NCI-H2029 (cell line): ENCODE measurements at places on chromosomes 4 and X.

DNA sequence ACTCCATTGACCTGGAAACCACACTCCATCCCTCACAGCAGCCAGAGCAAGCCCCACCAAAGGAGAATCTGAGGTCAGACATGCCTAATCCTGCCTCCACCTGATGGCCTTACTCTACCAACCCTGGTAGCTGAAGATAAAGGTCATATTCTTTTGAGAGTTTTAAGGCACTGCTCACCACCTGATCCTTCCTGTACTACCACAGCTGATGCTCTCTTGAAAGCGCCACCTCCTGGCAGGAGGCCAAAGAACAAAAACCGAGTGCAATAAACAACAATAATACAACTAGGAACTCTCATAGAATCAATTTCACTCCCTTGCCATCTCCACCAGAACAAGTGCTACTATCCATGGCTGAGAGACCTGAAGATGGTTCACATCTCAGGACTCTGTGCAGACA, 301.6 kb downstream of the NAF1 start:
- no peak for DNase-seq

DNA sequence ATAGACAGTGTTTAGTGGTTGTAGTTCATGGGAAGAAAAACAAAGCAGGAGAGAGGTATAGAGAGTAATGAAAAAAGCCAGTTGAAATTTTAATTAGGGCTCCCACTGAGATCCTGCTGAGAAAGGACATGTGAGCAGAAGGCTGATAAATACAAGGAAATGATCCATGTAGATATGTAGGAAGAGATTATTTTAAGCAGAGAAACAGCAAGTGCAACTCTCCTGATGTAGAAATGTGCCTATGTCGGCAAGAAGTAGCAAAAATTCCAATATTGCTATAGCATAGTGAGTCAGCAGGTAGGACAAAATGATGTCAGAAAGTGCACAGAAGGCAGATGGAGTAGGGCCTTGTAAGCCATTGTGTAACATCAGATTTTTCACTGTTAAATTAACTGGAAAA, 1027.3 kb downstream of the PCDH18 start:
- DNase-seq = no peak

- DNase-seq = peak; percentile 5
Observed at GRCh38 chrX:24259544-24260240, 54.2 kb downstream of the SUPT20HL2 start.

DNA sequence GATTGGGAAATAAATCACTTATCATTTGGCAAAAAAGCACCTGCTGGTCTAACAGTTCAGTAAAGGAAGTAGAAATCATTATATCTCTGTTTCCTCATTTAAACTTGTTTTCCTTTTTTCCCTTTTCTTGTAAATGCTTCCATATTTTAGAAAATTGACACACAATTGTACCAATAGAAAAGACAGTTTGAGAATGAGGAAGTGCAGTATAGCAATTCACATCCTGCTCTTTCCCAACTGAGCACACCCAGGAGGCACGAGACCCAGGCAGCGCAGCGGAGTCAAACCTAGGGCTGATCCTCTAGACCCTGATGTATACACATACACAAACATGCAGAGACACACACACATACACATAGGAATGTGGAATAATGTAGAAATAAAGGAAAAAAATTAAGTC, 74.8 kb upstream of the PACRGL start:
- DNase-seq = no peak

DNA sequence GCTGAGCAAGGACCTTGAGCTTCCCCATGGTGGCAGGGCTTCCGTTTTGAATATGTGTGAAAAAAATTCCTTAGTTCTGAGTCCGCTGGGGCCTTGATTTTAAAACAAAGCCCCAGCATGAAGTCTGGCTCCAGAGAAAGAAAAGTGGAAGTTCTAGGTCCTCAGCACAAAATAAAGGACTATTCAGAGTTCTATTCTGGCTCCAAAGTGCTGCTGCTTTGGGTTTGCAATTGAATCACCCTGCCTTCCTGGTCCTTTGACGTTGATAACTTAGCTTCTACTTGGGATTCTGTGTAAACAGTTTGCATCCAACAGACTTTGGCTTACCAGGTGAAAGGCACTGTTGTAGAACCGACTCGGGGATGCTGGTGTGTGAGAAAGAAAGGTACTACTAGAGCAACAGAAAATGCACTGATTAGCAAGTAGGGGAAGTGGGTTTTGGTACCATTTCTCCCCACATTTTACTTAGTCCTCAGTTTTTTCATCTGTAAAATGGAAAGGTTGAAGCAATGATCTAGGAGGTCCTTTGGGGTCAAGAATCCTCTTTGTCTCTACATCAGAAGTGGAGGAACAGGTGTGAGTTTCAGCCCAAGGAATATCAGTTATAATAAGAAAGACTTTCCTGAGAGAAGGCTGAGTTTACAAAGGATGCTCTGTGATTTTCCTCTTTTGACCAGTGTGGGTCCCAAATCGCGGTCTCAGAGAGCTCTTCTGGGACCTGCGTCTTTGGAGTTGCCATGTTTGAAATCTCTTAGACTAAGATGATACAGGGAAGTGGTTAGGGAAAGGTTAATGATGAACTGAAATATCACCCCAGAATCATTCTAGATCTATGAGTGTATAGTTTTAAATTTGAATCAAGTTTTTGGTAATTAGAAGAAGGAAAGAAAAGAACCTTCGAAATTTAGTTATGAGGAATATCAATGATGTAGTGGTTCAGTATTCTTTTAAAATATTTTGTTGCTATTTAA, 28.2 kb downstream of the IGFBP7 start:
- no peak for DNase-seq

GRCh38 chrX:111283446-111283845, 13.2 kb upstream of the CAPN6 start:
- DNase-seq = no peak

- no peak for DNase-seq
Observed at GRCh38 chrX:11331788-11332187, 38.6 kb downstream of the AMELX start.

DNA sequence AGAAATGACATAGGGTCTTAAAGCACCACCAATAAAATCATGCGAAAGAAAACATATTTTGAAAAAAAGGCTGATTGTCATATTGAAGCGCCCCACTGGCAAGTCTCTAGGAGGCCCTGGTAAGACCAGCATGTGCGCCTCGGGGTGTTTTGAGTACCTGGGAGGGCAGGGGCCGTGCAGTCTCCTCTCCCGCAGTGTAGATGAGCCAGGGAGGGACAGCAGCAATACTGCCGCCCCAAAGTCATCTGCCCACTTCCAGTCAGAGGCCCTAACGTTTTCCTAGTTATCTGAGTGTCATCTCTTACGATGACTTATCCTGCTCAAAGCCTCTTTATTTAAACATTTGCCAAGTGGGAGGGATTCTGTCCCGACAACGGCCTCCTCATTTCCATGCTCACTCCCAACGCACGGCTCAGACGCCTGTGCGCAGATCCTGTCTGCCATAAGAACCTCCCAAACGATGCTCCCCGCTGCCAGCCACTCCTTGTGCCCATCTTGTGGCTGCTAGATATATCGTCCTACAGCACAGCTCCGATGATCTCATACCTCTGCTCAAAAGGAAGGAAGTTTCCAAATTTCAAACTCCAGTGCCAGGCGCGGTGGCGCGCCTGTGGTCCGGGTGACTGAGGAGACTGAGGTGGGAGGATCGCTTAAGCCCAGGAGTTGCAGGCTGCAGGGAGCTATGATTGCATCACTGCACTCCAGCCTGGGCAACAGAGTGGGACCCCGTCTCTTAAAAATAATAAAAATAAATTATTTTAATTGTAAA, 17.2 kb upstream of the SCRG1 start:
- no peak for DNase-seq

- peak; percentile 11 for DNase-seq
Observed at GRCh38 chrX:40539214-40540142, 41.3 kb upstream of the ATP6AP2 start.

- no peak for DNase-seq
Observed at GRCh38 chr4:114349543-114350175, 248.9 kb upstream of the UGT8 start.

DNA sequence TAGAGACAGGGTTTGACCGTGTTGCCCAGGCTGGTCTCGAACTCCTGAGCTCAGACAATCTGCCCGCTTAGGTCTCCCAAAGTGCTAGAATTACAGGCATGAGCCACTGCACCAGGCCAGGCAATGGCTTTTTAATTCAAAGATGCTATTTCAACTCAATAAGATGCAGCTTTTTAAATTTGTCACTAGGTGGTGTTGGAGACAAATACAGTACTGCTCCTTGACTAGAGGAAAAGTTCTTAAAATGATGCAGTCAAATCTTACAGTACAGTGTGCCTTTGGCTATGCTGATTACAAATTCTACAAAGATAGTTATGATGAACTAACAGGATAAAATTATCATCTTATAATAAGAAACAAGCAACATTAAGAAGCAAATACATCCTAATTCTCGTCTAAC, 441.1 kb downstream of the KCNIP4 start:
- DNase-seq = no peak
